ENCODE measurements at places on chromosomes 1 and 21.

- no peak for DNase-seq
Measured at GRCh38 chr1:25711555-25712298, 88.3 kb upstream of the SELENON start.

DNA sequence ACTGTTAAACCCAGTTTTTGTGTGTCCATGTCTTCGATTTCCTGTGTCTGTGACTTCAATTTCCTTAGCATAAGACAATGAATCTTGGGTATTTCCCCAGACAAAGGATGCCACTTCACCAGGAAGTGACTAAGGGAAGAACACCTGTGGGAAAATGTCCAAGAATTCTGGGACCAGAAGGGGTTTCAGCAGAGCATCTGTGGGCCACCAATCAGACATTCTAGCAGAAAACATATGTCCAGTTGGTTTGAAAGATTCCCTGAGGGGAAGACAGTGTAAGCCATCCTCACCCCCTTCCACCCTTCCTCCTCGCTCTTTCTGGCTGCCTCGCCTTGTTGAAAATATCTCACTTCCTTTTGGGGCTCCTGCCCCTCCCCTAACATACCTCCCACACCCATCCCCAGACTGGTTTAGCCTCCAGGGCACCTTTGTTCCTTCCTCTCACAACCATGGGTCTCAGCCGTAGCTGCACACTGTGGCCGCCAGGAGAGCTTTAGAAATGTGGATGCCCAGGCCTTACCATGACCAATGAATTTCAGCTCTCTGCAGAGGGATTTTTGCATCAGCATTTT lies 25.5 kb upstream of the IFNAR1 start:
- no peak for DNase-seq

- peak; percentile 74 for DNase-seq
Measured at GRCh38 chr1:72557446-72558049, 275.2 kb upstream of the NEGR1 start.

DNA sequence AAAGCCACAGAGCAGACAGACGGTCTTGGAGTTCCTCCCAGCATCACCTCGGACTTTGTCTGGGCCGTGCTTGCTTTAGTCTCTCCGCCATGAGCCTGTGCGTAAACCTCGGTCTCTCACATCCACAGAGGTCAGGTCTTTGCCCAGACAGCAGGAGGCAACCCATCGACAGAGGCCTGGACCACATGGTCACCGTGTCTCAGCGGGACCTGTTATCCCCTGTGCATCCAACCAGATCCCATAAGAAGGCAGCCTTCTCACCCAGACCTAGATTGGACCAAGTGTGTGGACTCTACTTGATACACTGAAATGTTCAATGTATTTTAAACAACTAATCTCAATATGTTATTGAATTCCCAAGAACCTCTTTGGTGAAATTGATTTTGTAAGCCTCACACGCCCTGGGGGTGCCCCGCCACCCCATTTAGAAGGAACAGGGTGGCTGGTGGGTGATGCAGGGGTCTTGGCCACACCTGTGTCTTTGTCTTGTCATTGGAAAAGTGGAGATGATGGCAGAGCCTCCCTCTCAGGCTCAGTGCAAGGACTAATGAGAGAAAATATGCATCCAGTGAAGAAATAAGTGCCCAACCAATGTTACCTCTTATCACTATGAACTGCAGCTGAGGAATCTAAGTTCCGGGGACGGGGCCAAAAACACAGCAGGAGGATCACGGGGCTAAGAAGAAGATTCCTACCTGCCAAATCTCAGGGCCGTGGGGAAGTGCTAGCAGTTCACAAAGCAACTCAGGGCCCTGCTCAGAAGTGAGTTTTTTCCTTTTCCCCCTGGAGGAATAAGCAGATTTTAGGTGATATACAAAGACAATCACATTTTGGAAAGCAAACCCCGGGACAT lies 101.6 kb upstream of the BACE2 start:
- no peak for DNase-seq

DNA sequence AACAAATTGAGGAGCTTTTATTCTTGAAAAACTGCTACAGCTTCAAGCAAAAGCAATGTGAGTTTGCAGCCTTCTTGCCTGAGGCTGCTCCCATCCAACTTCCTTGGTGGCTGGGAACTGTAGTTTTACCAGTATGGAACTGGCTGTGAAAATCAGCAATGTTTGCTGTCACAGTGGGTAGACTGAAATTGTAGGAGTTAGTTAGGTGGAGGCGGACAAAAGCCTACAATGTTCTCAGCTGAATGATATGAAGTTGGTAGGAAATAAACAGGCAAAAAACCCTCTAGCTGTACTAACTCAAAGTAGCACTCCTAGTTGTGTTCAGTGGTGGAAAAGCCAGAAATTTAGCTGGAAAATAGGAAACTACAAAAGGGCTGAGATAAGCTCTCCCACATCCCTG lies 18.5 kb downstream of the HAX1 start:
- no peak for DNase-seq

GRCh38 chr1:109241841-109242345 lies 7.4 kb upstream of the CELSR2 start:
- no peak for DNase-seq

GRCh38 chr1:225820522-225821120 lies 10.7 kb downstream of the EPHX1 start:
- no peak for DNase-seq

GRCh38 chr1:162406811-162407210 lies 5.1 kb downstream of the SH2D1B start:
- no peak for DNase-seq

GRCh38 chr1:234927312-234927970 lies 201.2 kb downstream of the TOMM20 start:
- DNase-seq = no peak

Measured in H4 (cell line).